ENCODE measurements at places on chromosomes 7 and 10. TPM values are rescaled to one million over a fixed set of nuclear protein-coding genes. Genes with fewer than 3 reads are reported as not detected.

GRCh38 chr10:97887399-97887798 is 37.8 kb downstream of the GOLGA7B start:
- DNase-seq = no peak
- H3K4me1 ChIP-seq = no peaks in the 10 kb centered on the region
- H3K27me3 ChIP-seq = peaks cover 5% of the 10 kb centered on the region
- no peaks in the 10 kb centered on the region for H3K36me3 ChIP-seq
- H3K27ac ChIP-seq = no peak overlapping the region

VWC2 gene
- not detected for polyA plus RNA-seq

DNA sequence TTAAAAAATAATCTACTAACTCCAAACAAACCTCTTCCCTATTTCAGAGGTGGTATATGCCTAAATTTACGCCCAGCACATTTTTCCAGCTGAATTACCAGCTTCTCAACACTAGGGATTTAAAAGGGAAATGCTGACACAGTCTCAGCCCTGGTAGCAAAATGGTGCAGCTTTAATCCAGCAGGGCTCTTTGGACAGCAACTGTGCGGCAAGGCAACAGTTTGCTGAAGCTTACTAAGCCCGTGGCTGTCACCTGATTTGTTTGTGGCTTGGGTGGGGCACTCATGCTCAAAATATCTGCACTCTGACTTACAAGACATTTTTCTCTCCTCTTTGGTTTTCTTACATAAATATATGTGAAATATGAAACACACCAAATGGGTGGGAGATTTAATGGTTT is 206.7 kb downstream of the POU6F2 start:
- DNase-seq = no peak
- no peak overlapping the region for H3K27ac ChIP-seq
- no peaks in the 10 kb centered on the region for H3K4me1 ChIP-seq
- H3K4me3 ChIP-seq = no peak overlapping the region
- no peaks in the 10 kb centered on the region for H3K27me3 ChIP-seq

BTBD16 gene
- not detected for polyA plus RNA-seq

GRCh38 chr10:110648692-110649346 is 4.7 kb downstream of the RBM20 start:
- peaks cover 31% of the 10 kb centered on the region for H3K4me1 ChIP-seq
- peaks cover 4% of the 10 kb centered on the region for H3K36me3 ChIP-seq
- no peak overlapping the region for H3K4me3 ChIP-seq
- no peak overlapping the region for H3K27ac ChIP-seq
- H3K27me3 ChIP-seq = peaks cover 27% of the 10 kb centered on the region

MYOF gene
- polyA plus RNA-seq = 0.25 TPM

CYP2C18 gene
- not detected for polyA plus RNA-seq
